T-helper 2 cell (primary cell): ENCODE measurements at places on chromosomes 12 and 14.

DNA sequence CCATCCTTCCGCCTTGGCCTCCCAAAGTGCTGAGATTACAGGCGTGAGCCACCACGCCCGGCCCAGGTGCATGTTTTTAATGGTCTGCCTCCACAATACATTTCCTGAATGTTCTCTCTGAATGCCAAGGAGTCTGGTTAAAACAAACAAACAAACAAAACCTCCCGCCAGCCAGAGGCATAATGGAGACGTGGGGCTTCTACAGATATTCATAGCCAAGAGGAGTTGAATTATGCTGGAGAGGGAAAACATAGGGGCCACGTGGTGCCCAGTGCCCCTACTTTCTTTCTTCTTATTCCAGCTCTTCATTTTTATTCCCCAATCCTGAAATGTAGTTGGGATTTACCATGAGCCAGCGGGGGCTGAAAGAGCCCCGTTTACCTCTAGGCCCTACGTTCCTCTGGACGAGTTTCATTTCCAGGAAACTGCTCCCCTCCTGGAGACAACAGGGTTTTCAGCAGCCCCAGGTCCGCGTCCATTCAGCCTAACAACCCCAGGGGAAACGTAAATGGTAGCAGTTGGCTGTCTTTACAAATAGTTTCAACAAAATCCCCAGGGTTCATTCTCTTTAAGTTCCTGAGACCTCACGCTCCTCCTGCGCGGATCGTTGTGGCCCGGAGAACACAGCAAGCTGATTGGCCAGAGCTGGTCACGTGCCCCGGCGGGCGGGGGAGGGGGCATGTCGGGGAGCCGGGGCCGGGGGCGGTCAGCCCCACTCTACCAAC is 108.5 kb upstream of the ESRRB start:
- no peak for DNase-seq

DNA sequence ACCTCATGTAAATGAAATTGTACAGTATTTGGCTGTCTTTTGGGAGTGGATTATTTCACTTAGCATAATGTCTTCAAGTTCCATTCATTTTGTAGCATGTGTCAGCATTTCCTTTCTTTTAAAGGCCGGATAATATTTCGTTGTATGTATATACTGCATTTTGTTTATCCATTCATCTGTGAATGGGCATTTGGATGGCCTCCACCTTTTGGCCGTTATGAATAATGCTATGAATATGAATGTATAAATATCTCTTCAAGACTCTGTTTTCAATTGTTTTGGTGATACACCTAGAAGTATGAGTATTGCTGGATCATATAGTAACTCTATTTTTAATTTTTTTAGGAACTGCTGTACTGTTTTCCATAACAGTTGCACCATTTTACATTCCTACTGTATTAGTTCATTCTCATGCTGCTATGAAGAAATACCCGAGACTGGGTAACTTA is 164.9 kb downstream of the DYRK2 start:
- no peak for DNase-seq

DNA sequence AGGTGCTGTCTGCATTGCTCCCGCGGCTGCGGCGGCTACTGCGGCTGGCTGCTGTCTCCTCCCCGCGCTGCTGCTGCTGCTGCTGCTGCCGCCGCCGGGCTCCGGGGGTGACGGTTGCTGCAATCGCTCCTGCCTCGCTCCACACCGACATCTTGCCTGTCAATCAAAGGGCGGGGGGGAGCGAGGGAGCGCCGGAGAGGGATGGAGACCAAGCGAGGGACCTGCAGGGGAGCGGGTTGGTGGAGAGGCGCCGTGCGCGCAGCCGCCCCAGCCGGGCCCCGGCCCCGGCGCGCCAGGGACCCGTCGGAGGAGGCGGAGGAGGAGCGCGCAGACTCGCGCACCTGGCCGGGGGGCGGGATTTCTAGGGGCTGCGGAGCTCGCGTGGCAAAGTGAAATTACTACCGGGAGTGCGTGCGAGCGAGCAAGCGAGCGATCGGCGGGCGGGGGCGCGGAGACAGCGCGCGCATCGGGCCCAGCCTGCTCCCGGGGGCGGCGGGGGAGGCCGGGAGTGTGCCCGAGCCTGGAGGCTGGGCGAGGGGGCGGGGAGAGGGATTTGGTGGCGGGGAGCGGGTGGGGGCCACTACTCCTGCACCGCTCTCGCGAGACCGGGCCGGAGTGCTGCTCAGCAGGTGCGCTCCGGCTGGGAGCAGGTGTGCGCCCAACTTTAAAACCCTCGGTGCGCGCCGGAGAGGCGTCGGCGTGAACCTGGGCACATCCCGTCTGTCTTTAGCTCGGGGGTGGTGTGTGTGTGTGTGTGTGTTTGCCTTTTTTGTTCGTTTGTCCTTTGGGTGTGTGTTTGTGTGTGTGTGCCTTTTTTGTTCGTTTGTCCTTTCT is at the start of gene KSR2:
TSS of gene KSR2 (minus strand) at position 165 of the 834 bp plus-strand sequence. CDS start 735 bp downstream, outside the sequence.
- DNase-seq, result peak; percentile 86

DNA sequence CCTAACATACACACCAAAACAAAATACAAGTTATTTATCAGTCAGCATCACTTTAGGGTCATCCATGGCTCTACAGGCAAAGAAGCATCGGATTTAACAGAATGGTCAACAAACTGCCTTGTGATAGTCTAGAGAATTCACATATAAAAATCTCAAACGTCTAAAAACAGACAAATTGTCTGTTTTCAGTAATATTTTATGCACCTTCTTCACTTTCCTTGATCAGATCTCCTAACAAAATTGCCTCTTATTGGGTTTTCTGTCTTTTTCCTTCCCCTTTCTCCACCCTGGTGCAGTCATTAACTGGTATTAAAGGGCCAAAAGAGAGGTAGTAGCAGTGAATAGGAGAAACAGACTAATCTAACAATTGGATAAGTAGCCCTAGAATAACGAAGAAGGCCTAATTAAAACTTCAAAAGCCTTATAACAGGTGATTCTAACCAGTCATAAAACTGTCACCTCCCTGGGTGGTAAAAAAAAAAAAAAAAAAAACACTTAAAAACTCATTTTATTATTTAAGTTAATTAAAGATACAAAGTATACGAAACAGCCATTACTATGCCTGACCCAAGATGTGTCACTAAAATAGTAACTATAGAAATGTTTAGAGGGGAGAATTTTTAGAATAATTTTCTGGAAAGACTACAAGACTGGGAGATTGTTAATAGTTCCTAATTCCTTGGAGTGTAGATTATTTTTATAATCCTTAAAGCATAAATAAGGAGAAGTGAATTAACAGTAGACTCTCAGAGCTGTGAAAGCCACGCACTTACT is 1.5 kb downstream of the KIF21A start:
- DNase-seq, result no peak

DNA sequence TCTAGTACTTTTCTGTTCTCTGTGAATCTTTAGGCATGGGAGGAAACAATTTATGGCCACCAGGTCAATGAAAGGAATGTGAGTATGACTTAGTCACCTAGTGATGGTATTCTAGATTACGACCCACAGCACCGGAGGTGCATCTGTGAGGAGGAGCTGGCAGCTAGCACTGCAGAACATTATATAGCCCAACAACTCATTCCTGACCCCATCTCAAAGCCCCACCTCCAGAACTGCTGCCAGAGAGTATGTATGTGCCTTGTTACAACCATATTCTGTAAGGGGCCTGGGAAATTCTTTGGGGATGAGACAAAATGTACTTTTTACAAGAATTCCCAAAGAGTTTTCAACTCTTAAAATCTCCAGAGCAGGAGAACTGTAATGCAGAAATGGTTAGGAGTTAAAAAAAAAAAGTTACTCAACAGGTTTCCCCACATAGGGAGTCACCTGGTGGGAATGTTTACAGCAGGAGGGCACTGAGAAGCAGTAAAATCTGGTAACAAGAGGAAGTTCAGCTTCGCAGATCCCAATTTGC is 34.9 kb upstream of the CERS5 start:
- DNase-seq, result no peak

DNA sequence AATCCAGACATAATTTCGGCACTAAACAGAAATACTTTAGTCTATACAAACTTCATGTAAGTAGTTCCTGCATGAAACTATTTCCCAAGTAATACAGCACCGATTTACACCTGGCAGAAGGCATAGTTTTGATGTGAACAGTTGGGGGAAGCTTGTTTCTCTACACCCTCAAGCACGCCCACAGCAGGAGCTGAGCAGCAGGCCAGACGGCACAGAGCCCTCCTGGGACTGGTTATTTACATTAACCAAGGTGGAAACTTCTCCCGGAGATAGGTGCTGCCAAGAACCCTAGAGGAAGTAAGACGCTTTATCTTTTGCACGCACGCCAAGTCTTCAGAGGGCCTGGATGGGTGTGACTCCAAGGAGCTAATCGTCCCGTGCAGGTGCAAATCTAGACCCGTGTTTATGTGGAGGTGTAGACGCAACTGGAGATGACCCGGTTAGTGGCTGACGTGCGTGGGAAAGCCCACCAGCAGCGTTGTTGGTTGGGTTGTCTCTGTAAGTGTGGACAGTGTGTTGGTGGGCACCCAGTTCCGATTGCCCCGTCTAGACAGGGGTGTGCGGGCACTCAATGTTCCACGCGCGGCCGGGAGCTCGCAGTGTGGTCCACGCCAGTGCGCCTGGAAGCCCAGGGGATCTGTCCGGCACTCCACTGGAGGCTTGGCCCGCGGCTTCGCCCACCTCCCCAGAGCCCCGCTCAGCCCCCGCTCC is 767 bp upstream of the TCP11L2 start:
- DNase-seq, result peak; percentile 39

DNA sequence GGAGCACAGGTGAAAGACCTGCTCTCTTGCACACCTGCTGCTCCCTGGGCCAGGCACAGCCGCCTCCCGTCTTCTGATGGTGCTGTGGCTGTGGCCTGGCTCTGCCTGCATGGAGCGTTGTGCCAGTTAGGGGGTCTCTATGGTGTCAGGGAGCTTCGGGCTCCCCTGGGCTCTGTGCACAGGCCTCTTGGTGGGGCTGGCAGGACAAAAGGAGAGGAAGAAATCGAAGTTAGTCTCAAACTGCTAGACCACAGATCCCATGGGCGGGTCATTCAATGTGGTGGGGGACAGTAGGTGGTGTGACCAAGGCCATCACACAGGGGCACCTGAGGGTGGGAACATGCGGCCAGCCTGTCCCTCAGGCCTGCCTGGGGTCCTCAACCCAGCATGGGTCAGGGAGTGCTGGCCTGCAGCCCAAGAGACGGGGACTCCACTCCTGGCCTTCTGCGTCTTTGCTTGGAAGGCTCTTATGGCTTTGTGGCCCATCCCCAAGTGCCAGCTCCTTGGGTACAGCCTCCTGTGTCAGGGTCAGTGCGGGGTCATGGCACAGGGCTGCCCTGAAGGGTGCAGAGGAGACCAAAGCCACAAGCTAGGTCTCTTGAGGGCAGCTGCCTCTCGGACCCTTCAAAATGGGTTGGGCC is 84.1 kb downstream of the KIF26A start:
- no peak for DNase-seq

- no peak for DNase-seq
Measured at GRCh38 chr14:33844118-33844517, 106.8 kb downstream of the EGLN3 start.

- DNase-seq, result no peak
Measured at GRCh38 chr14:89374908-89375307, 42.1 kb downstream of the FOXN3 start.

GRCh38 chr12:80627782-80628181 is 79.7 kb upstream of the MYF6 start:
- DNase-seq, result no peak

DNA sequence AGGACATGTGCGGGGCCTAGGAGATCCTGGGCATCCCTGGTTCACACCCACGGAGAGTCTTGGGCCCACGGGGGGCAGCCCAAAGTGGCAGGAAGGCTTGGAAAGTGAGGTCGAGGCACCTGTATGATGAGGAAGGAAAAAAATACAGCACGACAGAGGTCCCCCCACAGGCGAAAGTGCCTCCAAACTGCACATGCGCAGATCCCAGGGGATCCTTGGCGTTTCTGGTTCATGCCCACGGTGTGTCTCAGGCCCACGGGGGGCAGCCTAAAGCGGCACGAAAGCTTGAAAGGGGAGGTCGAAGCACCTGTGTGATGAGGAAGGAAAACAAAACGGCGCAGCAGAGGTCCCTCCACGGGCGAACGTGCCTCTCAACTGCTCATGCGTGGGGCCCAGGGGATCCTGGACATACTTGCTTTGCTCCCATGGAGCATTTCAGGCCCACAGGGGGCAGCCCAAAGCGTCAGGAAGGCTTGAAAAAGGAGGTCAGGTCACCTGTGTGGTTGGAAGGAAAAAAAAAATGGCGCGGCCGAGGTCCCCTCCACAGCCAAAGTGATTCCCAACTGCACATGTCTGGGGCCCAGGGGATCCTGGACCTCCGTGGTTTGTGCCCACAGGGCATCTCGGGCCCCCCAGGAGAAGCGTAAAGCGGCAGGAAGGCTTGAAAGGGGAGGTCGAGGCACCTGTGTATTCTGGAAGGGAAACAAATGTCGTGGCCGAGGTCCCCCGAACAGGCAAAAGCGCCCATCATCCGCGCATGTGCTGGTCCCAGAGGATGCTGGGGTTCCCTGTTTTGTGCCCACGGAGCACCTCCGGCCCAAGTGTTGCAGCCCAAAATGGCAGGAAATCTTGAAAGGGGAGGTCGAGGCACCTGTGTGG is 582.6 kb downstream of the ALG10 start:
- no peak for DNase-seq

DNA sequence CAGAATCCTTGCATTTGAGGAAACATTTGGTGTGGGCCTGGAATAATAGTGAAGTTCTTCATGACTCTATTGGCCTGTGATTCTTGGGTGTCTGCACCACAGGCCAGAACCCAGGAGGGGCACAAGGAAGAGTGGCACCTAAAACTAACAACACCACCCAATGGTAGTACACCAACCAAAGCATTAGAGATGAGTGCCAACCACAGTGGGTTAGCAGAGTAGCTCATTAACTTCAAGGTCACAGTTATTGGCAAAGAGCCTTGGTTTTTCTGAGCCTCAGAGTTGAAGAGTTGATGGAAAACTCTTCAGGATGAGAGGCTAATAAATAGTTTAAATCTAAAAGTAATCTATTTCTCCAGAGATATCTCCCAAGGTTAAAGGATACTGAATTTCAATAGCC is 57.0 kb downstream of the HELB start:
- DNase-seq, result no peak

DNA sequence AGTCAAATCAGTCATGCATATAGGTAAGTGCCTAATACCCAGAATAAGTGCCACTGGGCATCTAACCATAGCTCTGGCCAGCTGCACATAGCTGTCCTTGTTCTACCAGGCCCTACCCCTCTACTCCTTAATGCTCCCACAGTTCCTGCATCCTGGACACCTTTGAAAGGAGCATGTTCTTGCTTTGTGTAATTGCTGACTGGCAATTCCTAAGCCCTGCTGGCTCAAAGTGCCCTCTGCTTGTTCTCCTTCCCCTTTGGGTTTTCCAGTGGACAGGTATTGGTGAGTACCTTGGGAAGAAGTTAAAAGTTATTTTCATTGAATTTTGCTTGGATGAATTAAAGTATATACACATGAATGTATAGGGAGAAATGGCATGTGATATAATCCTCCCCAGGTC is 516.4 kb downstream of the ETNK1 start:
- no peak for DNase-seq

- DNase-seq, result no peak
Measured at GRCh38 chr12:96327889-96328288, 72.3 kb downstream of the CDK17 start.

- DNase-seq, result no peak
Measured at GRCh38 chr12:11321980-11322379, 11.7 kb upstream of the PRB4 start.
